ENCODE measurements at places on chromosomes 7 and 10.

DNA sequence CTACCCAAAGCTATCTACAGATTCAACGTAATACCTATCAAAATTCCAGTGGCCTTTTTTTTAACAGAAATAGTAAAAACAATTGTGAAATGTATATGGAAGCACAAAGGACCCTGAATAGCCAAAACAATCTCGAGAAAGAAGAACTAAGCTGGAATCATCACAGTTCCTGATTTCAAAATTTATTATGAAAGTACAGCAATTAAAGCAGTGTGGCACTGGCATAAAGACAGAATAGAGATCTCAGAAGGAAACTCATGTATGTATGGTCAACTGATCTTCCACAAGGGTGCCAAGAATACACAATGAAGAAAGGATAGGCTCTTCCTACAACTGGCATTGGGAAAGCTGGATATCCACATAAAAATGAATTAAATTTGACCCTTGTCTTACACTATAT is 23.2 kb downstream of the PNLIPRP3 start:
- no peak for DNase-seq

GRCh38 chr7:44768628-44769371 is 20.2 kb downstream of the ZMIZ2 start:
- no peak for DNase-seq

DNA sequence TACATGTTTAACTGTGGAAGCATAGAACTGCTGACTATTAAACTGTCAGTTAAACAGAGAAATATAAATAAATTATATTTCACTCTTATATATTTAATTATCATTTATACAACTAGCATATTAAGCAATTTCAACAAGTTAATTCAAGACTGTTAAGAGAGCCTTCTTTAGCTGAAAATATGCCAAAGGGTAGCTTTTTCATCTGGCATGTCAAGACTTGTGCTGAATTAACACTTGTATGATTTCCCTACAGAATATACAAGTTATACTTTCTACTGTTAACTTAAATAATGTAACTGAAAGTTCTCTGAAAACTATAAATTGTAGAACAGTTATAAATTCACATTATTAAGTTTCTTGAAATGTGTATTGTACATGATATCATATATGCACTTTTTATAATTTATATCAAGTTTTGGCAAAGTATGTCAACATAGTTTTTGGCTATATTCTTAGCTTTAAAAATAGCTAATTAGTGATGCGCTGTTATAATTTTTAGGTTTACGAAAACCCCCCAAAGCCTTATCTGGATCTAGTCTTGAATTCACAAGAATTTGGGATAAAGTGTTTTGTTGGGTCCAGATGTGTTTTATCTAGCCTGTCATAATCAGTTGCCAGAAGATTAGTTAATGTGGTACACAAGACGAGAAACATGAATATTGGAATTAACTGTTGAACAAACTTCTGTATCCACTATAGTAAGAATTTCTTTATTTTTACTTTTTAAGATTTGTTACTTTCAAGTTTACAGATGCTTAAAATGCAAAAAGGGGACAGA is 231.1 kb upstream of the FOXP2 start:
- no peak for DNase-seq

DNA sequence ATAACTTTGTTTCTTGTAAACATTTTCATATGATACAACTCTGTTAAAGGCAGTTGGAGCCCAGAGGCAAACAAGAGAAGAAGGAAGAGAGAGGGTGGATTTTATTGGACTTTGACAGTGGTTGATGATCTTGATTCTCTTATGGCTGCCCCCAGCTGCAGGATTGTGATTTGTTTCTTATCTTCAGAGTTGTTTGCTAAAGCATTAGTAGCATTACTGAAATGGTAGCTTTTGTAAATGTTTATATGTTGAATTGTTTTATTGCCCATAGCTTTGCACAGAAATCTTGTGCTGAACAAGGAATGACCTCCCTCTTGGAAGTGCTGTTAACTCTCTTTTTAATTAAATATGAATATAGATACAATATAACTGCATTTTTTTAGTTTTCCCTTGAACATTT is 309.4 kb downstream of the AUTS2 start:
- DNase-seq, result no peak

DNA sequence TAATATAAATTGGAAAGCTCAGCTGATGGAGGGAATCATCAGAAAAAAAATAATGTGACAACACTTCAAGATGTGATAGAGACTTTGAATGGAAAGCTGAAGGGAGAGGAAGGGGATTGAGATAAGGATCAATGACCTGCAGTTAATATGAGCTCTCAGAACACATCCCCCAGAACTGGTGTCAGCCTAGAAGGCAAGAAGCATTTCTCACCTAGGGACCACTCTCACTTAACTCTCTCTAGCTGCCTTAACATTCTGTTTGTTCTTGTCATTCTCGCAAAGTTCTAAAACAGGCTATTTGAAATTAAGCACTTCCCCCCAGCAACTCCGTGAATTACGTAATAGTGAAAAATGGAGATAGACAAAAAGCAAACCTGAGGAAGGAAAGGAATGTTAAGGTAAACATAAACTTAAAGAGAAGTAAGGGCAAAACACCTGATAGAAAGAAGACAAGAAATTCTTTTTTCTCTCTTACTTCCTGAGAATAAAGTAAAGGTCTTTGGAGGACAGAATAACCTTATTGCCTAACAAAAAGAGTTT is 1.2 kb upstream of the MPP7 start:
- DNase-seq, result no peak

- DNase-seq, result peak; percentile 56
These were observed 120.8 kb upstream of the NANOS1 start for GRCh38 chr10:118908557-118909256.

- DNase-seq, result no peak
These were observed 65.3 kb downstream of the OR13A1 start for GRCh38 chr10:45249978-45250693.

GRCh38 chr10:131750973-131751826 is 149.6 kb upstream of the PPP2R2D start:
- DNase-seq, result no peak

DNA sequence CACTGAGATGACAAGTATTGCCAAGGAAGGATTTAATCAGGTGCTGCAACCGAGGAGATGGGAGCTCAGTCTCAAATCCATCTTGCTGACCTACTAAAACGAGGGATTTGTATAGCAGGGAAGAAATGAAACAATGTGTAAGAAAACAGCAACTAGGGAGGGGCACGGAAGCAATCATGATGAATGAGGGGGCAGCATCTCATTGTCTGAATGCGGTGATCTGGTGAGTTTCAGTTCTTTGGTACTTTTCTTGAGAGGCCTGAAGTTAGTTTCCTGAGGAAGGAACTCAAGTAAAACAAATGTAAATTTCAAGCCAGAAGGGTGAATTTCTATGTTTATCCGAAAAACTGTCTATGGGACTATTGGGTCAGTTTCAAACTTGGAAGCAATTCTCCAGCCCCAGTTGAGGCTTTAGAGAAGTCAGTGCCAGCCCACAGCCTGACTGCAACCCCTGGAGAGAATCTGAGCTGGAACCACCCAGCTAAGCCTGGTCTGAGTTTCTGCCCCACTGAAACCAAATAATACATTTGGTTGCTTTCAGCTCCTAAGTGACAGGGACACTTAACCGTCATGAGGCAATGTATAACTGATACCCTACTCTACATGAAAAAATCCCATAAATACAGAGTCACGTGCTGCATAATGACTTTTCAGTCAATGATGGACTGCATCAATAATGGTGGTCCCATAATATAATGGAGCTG is 45.8 kb upstream of the TNS3 start:
- DNase-seq, result no peak

DNA sequence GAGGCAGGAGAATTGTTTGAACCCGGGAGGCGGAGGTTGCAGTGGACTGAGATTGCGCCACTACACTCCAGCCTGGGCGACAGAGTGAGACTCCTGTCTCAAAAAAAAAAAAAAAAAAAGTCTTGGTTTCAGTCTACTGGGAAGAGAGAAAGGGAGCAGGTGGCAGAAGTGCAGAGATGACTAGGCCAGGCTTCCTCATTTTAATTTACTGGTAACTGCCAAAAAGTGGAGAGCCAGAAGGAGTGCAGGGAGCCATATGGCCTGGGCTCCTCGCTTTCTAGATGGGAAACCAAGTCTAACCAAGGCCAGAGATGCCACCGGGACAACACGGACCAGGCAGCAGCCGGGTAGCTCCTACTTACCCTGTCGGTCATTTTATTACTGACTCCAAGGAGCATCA is 12.2 kb downstream of the SEPHS1 start:
- no peak for DNase-seq

GRCh38 chr10:18109341-18109870 is 30.8 kb upstream of the CACNB2 start:
- DNase-seq, result no peak

DNA sequence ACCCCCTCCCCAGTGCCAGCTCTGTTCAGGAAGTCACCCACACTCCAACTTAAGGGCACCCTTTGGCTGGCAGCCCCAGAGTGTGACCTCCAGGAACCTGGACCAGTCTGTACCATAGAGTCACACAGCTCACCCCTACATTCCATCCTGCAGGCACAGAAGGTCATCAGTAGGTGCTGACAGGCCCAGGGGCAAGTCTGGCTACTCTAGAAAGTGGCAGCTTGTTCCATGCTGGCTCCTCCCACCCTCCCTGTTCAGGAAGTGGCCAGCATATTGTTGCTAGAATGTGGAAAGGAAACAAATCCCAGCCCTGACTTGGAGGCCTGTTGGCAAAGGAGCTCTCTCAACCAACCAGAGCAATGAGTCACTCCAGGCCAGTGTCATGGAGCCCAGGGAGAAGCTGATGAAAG is 3.2 kb upstream of the NCOA4 start:
- no peak for DNase-seq

DNA sequence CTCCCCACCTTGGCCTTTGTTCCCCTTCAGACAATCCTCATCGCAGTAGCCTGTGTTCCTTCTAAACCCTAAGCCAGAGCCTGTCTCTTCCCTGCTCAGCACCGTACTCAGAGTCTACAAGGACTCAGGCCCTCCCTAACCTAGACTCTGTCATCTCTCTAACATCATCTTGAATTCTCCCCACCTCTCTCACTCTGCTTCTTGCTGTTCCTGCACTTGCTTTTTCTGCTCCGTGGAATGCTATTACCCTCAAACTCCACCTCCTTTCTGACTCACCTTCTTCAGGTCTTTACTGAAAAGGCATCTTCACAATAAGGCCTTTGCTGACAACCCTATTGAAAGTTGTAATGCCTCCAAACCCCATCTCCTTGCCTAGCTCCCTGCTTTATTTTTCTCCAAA is 141.0 kb downstream of the DKK1 start:
- no peak for DNase-seq

DNA sequence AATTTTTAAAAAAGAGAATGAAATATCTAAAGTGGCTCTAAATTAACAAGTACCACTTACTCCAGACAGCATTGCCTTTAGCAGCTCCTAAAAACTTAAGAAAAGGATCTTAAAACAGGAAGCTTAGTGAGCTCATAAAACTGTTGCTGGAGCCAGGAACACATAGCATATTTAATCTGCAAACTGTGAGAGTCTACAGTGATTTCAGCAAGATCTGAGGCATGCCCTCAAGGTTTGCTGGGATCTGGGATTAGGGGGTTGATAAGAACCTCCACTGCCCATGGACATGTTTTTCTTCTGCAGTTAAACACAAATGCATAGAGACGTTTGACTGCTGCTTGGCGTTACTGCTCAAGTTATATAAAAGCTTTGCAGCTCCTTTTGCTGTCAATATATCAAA is 3.8 kb downstream of the GLI3 start:
- DNase-seq, result no peak

DNA sequence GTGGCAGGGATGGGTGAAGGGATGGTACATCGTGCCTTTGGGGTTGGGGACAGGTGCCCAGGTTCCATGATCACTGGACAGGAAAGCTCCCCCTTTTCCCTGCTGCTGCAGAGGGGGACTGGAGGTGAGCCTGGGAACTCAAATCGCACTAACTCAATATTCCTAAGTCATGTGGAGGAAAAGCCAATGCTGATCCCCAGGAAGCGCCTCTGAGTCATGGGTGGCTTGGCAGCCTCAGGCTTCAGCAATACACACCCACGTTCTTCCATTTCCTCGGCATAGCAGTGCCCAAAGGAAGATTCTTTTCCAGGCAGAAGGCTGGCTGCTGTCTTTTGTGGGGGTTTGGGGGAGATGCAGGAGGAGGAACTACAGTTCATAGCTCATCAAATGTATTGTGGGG is 165.8 kb downstream of the CCDC3 start:
- DNase-seq, result no peak

DNA sequence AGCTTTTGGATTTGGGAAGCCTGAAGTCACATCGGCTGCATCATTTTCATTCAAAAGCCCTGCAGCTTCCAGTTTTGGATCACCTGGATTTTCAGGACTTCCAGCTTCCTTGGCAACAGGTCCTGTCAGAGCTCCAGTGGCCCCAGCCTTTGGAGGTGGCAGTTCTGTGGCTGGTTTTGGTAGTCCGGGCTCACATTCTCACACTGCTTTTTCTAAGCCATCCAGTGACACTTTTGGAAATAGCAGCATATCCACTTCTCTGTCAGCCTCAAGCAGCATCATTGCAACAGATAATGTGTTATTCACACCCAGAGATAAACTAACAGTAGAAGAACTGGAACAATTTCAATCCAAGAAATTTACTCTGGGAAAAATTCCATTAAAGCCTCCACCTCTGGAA is 18.5 kb downstream of the NUP42 start:
- DNase-seq, result no peak

DNA sequence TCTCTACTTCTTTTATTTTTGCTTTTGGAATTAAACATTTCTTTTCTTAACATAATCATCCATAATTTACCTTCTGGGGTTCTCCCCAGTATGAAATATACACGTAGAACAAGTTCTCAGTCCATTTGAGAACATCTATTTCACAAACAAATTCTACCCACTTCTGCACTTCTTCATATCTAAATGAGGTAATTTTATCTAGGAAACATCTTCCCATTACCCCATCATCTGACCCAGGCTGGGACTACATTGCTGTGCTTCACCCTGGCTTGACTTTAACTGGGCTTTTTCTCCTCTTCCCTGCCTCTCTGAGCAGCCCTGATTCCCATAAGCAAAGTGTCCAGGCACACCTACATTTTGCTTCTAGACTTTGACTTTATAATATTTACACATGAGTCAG is 43.3 kb upstream of the AMPH start:
- DNase-seq, result no peak

DNA sequence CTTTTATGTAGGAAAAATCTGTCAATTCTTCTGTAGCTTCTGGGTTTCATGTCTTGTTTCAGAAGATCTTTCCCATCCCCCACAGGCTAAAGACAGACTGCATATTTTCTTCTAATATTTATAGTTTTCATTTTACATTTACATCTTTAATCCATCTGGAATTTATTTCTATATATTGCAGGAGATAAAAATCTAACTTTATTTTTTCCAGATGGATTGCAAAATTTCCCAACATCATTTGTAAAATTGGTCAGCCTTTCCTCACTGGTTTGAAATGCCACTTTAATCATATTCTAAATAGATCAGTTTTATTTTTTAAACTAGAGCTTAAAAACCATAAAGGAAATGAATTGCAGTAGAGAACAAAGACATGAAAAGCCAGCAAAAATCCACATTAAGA is 46.9 kb downstream of the TMEM26 start:
- no peak for DNase-seq

DNA sequence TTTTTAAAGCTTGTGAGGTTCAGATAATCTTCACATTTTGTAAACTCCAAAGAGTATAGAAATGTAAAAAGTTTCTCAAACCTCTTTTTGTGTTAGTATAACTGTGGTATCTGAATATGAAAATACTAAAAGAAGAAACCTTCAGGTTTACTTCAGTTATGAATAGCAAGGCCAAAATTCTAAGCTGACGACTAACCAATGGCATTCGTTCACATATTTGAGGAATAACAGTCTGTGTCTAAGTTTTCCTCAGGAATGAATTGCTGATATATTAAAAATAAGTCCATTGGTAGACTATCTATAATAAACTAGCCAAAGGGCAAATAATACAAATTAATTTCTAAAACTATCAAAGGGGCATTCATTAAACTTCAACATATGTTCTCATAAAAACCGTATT is 206.0 kb downstream of the CXCL12 start:
- no peak for DNase-seq
